ENCODE measurements at places on chromosomes 1 and 21.
A peak's percentile ranks its signal among the peaks of the same experiment; 100 is the strongest.

GRCh38 chr1:26274801-26275425, 5.0 kb upstream of the SH3BGRL3 start:
- DNase-seq = no peak

GRCh38 chr1:115183721-115184259, 94.5 kb upstream of the TSPAN2 start:
- DNase-seq = no peak

DNA sequence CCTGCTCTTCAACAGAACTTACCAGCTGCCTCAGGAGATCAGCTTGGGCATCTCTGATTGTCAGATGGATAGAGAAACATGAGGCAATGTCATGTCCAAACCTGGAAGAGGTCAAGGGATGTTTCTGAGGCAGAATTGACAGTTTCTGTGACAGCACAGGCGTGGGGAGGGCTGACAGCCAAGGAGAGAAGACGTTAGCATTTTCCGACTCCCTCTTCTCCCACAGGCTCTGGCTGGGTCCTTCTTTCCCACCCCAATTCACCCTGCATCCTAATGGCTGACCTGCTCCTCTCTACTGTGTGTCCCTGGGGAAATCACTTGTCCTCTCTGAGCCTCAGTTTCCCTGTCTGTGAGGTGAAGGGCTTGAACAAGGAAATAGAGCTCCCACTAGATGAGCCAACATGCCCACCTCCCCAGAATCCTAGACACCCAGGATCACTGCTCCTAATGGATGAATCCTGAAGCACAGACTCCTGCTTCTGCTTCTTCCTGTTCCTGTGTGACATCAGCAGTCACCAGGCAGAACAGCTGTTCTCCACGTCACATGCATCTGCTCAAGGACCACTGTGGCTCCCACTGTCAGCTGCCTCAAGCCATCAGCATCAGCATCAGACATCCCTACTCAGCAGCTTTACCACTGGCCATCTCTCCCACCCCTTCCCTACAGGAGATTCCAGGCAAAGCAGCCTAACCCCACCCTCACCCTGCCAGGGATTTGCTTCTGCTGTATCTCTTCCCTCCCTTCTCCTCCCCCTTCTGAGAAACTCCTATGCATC, 408.0 kb downstream of the MATN1 start:
- DNase-seq = no peak

DNA sequence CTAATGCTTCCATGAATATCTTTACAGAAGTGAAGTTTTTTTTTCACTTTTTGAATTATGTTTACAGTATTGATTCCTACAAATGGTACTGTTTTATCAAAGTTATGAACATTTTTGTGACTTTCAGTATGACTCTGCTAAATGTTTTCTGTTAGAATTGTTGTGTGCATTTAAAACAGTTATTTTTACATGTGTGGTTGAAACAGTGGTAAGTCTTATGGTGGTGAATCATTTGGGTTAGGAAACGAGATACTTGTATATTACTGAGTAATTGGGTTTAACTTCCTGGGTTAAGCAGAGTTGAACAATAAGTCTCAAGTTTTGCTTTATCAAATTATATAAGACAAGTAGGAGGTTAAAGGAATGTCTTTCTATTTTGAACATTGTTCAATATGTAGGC, 66.8 kb downstream of the VPS13D start:
- no peak for DNase-seq

DNA sequence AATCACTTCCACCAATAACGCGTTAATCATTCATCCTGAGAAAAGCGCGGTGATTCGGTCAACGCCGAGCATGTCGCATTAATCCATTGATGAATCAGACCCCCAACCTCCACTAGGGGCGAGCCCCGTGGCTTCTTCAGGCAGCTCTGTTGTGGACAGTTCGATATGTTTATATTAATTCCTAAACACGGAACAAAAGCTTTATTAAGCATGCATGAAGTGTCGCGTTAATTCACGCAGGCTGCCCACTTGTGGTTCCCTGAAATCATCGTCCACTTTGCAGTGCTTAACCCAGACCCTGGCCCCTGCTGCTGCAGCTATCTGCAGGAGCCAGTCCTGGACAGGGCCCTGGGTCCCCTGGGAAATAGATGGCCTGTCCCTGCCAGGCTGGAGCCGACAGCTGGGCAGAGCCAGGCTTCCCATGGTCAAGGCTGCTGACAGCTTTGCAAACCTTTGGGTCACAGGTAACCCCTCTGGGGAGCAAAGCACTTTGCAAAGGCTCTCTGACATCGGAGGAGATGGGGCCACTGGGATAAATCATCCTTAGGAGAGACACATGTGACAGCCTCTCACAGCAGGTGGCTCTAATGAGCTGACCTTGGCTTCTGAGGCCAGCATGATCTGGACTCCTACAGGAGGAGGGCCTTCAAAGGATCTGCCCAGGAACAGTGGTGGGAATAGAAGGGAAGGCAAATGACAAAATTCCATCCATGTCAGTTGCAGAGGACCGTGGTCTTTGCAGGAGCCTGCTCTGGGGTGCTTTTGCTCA, 137.0 kb upstream of the AJAP1 start:
- DNase-seq = peak; percentile 71

DNA sequence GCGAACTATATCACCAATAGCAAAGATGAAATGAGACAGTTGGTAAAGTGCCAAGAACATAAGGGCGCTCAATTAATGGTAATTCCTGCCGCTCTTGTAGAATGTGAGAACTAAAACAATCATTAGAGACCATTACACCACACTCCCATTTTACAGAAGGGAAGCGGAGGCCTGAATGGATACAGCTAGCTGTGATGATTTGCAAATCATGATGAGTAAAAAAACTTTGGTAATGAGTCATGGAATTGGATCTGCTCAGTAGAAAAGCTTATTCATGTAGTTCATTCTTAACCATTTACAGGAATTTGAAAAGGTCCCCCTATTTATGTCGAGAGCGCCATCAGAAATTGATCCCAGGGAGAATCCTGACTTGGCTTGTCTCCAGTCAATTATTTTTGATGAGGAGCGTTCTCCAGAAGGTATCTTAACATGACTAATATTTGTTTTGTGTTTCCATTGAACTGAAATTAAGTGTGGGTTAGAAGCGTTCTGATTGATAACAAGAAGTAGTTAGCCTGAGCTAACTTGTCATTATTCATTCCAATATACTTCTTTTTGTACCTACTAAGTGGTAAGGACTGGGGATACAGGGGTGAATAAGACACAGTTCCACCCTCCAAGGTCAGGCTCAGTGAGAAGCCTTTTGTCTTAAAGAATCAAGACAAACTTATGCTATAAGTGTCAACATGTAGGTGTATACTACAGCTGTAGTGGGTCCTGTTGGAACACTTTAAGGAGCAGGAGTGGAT, 812 bp downstream of the TTC4 start:
- DNase-seq = no peak

- DNase-seq = no peak
Observed at GRCh38 chr21:28791595-28792282, 200.9 kb downstream of the LTN1 start.

DNA sequence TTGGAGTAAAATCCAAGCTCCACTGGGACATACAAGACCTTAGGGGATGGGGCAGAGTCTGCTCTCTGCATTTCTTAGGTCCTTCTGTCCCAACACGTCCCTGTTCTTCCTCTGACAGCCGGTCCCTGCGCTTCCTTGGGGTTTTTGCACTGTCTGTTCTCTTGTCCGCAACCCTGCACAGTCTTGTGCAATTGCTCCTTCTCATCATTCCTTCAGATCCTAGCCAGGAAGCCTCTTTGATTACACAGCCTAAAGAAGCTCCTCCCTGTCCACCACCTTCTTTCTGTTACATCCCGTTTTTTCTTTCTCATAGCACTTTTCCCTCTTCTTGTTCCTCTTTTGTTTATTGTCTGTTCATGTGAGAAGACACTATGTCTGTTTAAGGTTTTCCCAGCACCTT, 19.9 kb downstream of the ACOT11 start:
- no peak for DNase-seq

GRCh38 chr1:99049745-99050144, 45.1 kb upstream of the PLPPR5 start:
- DNase-seq = no peak

DNA sequence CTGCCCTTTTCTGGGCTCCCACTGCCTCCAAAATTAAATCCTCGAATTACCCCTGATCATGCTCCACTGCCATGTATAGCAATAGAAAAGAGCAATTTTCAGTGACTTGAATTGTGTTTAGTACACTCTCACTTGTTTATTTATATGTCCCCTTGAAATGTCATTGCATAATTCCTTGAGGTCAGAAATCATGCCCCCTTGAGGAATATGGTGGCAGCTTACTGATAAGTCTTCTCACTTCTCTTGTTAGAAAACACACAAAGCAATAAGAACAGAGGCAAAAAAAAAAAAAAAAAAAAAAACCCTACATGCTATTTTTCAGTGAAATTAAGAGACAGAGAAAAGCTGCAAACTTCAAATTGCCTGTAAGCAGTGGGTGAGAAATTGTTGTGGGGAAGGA, 37.5 kb downstream of the GPR88 start:
- no peak for DNase-seq

DNA sequence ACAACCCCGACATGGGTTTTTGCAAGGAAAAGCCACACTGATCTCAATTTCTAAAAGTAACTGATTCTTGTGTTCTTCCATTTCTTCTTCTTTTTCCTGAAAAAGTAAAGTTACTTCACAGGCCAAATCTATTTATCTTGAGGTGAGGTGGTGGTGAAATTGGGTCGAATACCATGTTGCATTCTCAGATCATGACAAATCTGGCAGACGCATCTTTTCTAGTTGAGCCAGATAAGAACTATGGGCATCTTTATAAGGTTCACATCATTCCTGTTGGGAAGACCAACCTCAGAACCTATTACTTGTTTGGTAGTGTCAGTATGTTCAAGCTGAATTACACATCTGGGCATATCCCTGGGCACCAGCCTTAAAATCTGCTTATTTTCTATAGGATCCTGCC, 78.6 kb upstream of the USP25 start:
- no peak for DNase-seq

GRCh38 chr1:153429266-153430165, 13.2 kb downstream of the S100A7A start:
- DNase-seq = no peak

DNA sequence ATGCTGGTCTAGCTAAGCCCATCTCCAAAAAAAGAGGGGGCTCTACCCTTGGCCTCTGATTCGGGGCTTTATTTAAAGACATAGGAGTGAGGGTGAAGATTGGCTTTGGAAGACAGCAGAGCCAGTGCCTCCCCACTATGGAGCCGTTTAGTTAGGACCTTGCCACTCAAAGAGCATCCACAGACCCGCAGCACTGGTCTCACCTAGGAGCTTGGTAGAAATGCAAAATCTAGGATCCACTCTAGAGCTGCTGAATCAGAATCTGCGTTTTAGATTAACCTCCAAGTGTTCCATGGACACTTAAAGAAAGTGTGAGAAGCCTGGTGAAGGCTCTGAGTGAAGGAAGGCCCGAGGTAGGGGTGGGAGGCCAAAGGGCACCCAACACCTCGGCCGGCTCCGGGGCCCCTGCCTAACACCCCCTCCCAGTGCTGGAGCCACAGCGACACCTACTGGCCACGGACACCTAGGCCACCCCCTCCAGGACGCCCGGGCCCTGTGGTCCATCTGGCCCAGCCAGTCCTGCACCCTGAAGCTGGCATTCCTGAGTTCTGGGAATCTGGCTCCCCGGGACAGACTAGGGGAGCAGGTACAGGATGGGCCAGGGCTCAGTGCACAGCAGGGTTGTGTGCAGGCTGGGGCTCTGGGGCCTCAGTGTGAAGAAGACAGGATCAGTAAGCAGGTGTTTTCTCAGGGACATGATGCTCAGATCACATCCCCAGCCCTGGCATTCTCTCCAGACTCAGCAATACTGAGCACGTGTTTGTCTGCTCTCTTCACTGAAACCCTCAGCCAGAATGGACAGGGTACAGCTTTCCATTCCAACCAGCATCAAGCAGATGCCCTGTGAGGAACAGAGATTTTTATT, 79.2 kb downstream of the TMEM53 start:
- peak; percentile 86 for DNase-seq

- no peak for DNase-seq
Observed at GRCh38 chr1:87464022-87464490, 135.4 kb downstream of the LMO4 start.

GRCh38 chr1:117036018-117036461, 24.1 kb upstream of the TTF2 start:
- peak; percentile 46 for DNase-seq

DNA sequence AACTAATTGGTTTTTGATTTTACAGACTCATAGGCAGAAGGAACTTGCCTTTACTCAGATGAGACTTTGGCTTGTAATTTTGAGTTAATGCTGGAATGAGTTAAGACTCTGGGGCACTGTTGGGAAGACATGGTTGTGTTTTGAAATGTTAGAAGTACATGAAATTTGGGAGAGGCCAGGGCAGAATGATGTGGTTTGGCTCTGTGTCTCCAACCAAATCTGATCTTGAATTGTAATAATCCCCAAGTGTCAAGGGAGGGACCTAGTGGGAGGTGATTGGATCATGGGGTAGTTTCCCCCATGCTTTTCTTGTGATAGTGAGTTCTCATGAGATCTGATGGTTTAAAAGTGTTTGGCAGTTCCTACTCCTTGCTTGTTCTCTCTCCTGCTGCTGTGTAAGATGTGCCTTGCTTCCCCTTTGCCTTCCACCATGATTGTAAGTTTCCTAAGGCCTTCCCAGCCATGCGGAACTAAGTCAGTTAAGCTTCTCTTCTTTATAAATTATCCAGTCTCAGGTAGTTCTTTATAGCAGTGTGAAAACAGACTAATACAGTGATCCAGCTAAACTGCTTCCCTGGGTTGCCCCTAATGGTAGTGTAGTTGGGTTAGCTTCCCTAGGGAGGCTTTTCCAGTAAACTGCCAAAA, 10.2 kb downstream of the CPT2 start:
- no peak for DNase-seq

GRCh38 chr1:165225650-165226049, 130.9 kb downstream of the LMX1A start:
- no peak for DNase-seq

GRCh38 chr1:2314803-2315673, 76.3 kb downstream of the MORN1 start:
- no peak for DNase-seq

- no peak for DNase-seq
Observed at GRCh38 chr1:78275456-78275855, 215.3 kb upstream of the PTGFR start.

GRCh38 chr1:70449049-70449448, 38.0 kb downstream of the CTH start:
- no peak for DNase-seq

GRCh38 chr1:247077876-247078257, 744 bp downstream of the ZNF670 start:
- no peak for DNase-seq

- no peak for DNase-seq
Observed at GRCh38 chr21:35411434-35411833, 362.3 kb upstream of the RUNX1 start.
